ENCODE measurements at places on chromosomes 4 and X.
A peak's percentile ranks its signal among the peaks of the same experiment; 100 is the strongest.

- DNase-seq, result no peak
Measured at GRCh38 chr4:114636192-114636935, 37.8 kb downstream of the UGT8 start.

GRCh38 chr4:173301518-173302201 is 32.5 kb downstream of the HMGB2 start:
- peak; percentile 28 for DNase-seq

GRCh38 chr4:103046416-103047290 is 27.1 kb upstream of the SLC9B1 start:
- DNase-seq, result peak; percentile 56

DNA sequence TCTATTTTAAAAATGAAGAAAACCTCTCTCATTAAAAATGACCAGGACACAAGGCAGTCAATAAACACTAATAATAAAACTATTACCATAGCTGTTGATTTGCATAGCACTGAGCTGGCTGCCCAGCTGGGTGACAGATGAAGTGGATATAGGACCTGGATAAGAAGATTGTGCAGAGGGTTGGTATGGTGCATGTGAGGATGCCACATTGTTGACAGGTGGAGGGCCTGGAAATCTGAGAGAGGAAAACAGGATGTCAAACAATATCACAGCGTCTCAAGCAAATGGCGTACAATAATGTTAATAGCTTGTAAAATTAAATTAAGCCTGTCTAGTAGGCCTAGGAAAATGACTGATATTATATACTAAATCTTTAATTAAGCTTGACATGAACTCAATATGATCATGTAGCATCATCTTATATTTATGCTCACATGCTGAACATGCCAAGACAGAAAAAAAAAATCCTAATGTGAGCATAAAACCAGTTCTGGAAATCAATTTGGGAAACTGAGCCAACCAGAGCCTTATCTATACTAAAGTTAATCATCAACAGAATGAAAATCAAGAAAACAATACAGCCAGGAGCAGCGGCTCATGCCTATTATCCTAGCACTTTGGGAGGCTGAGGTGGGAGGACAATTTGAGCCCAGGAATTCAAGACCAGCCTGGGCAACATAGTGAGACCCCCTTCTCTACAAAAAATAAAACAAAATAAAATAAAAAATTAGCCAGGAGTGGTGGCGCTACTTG is 18.6 kb downstream of the SEC24D start:
- no peak for DNase-seq

DNA sequence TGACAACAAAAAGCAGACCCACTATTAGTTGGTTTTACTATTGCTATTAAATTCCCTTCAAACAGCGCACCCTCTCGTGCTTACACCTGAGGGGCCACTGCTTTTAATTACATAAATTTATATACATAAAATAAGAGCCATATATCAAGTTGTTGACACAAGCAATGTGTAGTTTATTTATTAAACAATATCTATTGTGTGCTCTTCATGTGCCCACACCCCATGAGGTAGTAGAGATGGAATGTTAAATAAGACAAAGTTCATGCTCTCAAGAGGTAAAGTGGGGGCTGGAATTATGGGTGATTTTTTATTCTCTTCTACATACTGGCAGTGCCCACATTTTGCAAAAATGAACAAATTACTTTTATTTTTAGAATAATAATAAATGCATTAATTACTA is 47.3 kb downstream of the KCNIP4 start:
- no peak for DNase-seq

DNA sequence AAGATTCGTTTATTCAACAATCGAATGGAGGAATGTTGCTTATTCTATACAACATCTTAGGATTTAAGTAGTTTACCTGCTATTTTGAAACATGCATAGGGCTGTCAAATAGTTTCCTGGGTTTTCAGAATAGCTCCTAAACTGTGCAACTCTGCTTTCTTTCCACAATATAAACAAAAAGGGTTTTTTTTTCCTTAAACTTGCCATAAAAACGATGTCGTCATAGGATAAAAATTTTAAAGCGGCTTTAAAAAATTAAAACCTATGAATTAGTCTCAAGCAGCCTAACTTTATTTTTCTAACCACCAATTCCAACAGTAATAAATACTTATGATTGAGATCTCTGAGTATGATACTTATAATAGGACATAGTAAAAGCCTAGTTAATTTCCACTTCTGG is 21.6 kb upstream of the STIM2 start:
- no peak for DNase-seq

GRCh38 chr4:48129307-48130014 is 4.6 kb downstream of the TXK start:
- DNase-seq, result no peak

GRCh38 chr4:175297965-175298565 is 379.9 kb downstream of the ADAM29 start:
- no peak for DNase-seq

DNA sequence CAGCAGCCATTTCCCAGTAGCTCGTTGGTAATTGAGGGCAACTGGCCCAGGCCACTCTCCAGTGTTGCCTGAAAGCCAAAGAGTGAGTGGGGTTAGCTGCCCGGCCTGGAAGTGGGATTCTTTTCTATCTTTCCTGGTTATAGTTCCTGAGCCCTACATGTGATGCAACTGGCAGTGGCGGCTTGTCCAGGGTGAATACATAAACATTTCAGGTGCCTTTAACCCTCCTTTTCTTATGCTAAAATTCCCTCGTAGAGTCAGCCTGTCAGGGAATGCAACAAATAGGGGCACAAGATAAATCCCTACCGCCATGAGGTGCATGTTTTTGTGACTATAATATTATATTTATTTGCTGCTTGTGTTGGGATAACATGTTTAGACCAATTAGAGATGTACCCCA is 13.4 kb upstream of the HERC5 start:
- no peak for DNase-seq

DNA sequence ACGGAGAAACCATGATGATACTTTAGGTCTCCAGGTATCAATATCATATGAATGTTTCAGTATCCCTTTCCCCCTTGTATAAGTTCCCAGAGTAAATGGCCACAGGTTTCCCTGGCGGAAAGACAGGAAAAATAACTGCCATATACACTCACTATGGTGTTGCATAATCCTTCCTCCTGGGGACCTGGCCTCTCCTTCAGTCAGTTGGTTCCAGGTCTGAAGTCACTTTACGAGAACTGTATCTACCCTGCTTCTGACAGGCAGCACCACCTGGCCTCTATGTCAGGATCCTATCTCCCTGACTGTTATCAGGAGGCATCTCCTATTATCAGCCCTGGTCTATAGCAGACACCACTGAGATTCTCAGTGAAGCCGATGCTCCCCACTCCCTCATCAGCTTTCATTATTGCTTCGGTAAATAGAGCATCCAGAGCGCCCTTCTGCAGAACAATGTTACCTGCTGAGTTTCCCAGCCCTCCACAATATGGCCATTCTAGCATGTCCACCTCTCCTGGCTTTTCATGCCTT is 22.6 kb downstream of the HAUS3 start:
- DNase-seq, result no peak

GRCh38 chr4:185307136-185307950 is 88.4 kb downstream of the LRP2BP start:
- peak; percentile 23 for DNase-seq

All from RPMI8226 (cell line).